ENCODE measurements at places on chromosomes 7 and 10.

- no peak for DNase-seq
Observed at GRCh38 chr10:718143-718700, 28.8 kb upstream of the DIP2C start.

- no peak for DNase-seq
Observed at GRCh38 chr10:1526436-1527055, 210.8 kb downstream of the ADARB2 start.

- DNase-seq: no peak
Observed at GRCh38 chr7:103803631-103804030, 185.8 kb downstream of the RELN start.

GRCh38 chr10:15232279-15232678 lies 63.8 kb upstream of the NMT2 start:
- no peak for DNase-seq

GRCh38 chr7:101804967-101805366 lies 12.5 kb upstream of the CUX1 start:
- DNase-seq: no peak

DNA sequence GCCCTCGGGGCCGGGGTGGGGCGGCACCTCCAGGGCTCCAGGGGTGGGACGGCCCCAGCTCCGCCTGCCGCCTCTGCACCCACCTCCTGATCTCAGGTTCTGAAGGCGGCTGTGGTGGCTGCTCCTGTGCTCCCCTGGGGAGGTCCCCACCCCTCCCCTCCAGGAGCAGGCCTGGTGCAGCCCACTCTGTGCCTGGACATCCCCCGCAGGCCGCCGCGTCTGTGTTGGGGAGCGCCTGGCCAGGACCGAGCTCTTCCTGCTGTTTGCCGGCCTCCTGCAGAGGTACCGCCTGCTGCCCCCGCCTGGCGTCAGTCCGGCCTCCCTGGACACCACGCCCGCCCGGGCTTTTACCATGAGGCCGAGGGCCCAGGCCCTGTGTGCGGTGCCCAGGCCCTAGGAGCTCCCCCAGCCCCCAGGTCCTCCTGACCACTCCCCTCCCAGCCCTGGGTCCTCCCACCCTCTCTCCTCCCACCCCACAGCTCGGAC lies 5.5 kb downstream of the CYP2W1 start:
- DNase-seq: no peak

DNA sequence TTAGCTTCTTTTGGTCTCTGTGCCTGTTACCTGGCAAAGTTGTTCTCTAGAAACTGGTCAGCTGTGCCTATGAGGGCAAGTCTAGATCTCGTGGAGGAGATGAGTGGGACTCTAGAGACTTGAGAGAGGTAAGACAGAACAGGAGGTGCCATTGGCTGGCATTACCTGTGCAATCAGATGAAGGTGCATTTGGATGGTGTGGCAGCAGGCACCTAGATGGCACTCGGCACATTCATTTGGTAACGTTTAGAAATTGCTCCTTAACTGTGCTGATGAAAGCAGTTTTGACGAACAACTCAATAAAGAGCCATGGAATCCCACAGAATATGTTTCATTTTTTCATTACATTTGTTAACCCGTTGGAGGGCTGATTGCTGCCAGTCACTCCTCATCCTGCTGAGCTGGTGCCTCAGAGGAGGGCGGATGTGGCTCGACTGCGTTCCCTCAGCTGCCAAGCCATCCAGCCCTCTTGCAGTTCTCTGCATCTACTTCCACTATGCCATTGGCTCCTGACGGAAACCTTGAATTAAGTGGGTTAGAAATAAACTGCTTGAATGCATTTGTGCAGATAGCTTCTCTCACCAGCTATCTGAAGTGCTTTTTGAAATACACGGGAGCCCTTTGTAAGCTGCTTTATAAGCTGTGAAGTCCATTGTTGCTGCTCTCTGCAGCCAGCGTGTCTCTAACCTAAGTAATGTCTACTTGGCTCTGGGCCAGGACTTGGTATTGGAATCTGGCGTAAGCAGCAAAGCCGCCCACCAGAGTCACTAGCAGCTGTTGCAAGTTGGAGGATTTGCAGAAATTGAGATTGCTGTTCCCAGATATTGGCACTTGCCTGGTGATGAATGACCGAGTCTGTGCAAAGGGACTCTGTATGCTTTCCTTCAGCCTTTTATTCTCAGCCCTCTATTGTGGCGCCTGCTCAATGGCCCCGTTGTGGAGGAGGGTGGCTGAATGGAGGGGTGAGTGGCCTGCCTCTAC lies 87.4 kb downstream of the LRRC4 start:
- DNase-seq: peak; percentile 38

- no peak for DNase-seq
Observed at GRCh38 chr10:13587391-13587790, 626 bp downstream of the PRPF18 start.

- no peak for DNase-seq
Observed at GRCh38 chr7:22124941-22125340, 179.2 kb upstream of the CDCA7L start.

GRCh38 chr10:50407076-50407801 lies 155.9 kb upstream of the ASAH2 start:
- DNase-seq: no peak

DNA sequence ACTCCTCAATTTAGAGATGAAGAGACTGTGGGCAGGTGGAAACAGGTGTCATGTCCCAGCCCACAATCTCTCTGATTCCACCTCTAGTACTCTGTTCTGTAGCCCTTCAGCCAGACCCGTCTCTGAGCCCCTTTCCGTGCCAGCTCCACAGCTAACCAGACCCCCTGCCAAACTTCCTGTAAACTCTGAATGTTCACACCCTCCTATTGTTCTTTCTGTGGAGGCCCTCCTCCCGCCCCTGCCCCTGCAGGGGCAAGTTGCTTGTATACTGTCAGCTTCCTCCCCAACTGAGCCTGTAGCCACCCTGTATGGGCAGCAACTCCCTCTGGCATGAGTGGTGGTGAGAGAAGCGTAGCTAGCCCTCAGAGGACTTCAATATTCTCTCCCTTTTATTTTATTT lies 520.7 kb downstream of the SORCS3 start:
- DNase-seq: no peak

DNA sequence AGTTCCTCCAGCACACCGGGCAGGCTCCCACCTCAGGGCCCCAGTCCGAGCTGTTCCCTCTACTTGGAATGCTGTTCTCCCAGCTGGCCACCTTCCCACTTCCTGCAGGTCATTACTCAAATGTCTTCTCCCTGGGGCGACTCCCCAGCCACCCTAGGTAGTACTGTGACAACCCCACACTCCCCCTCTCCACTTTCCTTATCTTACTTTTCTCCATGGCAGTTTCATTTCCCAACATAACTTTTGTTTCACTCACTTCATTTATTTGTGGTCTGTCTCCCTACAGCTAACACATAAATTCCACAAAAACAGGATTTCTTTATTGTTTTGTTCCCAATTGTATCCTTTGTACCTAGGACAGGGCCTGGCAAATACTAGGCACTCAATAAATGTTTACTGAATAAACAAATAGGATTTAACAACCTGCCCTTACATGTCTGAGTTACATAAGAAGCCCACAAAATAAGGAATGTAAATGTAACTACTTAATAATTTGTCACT lies 76.5 kb downstream of the JAZF1 start:
- no peak for DNase-seq

GRCh38 chr10:22370320-22370719 lies 25.0 kb downstream of the SPAG6 start:
- DNase-seq: no peak

- peak; percentile 31 for DNase-seq
Observed at GRCh38 chr10:7412237-7412927, 1.5 kb upstream of the SFMBT2 start.

- DNase-seq: no peak
Observed at GRCh38 chr7:135944753-135945152, 32.4 kb downstream of the MTPN start.

DNA sequence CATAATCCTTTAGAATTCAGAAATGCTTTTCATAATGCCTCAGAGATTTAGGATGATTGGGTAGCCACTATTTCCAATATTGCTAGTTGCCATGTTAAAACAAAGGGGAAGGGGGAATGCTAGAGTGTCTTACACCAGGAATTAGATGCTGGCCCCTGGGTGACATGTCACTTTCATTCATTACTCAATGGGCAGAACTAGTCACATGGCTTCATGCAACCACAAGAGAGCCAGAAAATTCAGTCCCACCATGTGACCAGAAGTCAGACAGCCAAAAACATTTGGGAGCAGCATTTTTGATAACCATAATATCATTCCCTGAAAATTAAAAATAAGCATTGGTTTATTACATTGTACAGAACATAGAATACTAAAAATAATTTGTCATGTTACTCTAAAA lies 81.2 kb downstream of the CREB5 start:
- peak; percentile 23 for DNase-seq

DNA sequence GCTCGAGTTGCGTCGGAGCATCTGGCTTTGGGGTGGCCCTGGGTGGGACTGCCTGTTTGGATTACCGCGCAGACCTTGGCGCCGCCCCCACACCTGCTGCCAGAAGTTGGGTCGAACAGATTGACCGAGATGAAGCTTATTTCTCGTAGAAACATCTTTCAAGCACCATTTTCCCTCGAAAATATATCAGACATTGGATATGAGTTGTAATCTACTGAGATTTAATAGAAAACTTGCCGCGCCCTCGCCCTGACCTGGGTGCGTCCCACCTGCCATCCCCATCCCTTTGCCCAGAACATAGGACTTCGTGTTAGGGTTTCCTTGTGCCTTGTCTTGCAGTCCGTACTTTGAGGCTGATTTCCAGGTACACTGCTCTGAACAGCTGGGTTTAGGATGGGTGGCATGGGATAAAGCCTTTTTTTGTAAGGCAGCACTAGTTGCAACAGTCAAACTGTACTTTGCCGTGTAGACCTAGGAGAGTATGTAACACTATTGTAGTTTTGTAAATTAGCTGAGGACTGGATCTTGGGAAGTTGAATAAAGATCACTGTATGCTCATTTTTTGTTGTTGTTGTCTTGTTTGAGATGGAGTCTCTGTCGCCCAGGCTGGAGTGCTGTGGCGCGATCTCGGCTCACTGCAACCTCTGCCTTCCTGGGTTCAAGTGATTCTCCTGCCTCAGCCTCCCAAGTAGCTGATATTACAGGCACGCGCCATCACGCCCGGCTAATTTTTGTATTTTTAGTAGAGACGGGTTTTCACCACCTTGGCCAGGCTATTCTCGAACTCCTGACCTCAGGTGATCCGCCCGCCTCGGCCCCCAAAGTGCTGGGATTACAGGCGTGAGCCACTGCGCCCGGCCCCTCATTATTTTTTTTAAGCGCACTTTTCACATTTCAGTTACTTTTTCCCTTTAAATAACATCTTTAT lies 978 bp downstream of the OGDH start:
- no peak for DNase-seq

GRCh38 chr10:95755511-95756004 lies 405 bp upstream of the ENTPD1 start:
- DNase-seq: peak; percentile 95

- no peak for DNase-seq
Observed at GRCh38 chr7:55405856-55406541, 40.9 kb downstream of the LANCL2 start.

DNA sequence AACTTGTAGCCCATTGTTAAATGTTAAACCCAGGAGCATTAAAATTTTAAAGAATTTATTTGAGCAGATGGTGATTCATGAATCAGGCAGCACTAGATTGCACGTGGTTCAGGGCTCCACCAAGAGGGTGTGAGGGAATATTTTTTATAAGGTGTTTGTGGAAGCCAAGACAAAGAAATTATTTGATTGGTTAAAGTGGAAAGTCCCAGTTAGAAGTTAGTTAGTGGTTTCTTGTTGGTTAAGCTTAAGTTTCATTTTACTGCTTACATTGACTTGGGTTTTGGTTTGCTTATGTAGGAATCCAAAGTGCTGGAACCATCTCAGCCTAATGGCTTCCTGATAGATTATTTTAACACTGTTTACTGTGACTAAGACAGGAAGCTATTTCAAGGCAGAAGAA lies 906.2 kb downstream of the LRMDA start:
- no peak for DNase-seq

DNA sequence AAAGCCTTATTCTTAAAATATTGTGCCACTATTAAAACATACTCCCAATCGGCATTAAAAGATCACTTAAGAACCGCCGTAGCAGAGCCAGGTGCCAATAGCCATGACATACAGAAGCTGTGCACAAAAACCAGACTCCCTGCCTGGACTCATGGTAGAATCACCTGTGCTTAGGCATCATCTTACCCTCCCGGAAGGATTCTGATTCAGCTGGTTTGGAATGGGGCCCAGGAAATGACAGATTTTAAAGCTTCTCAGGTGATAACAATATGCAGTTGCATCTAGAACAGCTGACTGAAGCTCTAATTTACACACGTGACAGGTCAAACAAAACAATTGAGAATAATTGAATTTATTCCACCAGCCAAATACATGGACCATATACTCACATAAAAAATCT lies 10.7 kb downstream of the A1CF start:
- no peak for DNase-seq

DNA sequence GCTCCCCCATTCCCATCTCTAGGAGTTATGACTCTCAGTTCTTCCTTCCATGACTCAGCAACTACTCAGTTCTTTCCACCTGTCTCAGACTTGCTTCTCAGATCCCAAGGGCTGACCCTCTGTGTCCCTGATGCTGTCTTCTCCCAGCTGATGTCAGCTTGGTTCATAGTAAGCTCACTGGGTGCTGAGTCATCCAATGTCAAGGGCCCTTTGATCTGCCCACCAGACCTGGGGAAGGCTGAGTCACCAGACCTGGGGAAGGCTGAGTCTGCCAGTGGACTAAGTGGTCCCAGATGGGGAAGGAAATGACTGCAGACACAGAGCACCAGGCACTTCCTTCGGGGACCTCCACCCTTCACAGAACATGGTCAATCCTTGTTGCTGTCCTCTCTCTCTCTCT lies 76.1 kb upstream of the ZEB1 start:
- peak; percentile 30 for DNase-seq

DNA sequence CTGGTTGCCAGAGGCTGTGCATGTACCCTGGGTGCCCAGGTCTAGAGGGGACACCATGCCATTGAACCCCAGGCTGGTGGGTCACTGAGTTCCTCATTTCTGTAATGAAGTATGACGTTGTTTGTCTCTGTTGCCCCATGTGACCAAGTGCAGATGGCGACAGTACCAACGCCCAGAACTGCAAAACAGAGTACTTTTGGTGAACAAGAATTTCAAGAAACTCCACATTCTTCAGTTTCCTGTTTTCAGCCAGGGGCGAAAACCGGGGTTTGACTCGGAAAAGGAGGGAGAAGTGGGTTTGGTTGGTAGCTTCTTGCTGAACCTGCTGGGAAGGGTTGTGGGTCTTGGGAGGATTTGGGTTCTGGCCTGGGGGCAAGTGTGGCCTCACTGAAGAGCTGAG lies 18.2 kb downstream of the CYP17A1 start:
- DNase-seq: peak; percentile 85

GRCh38 chr7:26504411-26505120 lies 212.9 kb downstream of the SNX10 start:
- DNase-seq: no peak

GRCh38 chr7:39623732-39624441 lies 515 bp downstream of the RALA start:
- peak; percentile 10 for DNase-seq

Measured in inflammatory macrophage (primary cell).